ENCODE measurements at places on chromosomes 1 and 21.
A peak's percentile ranks its signal among the peaks of the same experiment; 100 is the strongest.

DNA sequence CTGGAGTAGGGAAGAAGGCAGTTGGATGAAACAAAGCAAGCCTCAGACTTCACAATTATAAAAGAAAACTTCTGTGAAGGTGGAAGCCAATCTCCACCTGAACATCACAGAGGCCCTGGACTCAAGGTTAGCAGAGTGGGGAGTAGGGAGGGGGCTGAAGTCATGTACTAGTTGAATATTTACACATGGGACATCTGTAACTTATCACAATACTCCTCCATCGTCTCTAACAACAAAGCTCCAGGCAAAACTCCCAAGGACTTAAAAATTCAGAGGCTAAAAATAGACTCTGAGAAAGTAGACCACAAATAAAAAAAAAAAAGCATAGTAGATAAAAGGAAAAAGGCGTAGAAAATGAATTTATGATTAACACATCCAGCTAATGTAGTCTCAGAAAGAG, 326.3 kb upstream of the PKN2 start:
- DNase-seq = no peak

DNA sequence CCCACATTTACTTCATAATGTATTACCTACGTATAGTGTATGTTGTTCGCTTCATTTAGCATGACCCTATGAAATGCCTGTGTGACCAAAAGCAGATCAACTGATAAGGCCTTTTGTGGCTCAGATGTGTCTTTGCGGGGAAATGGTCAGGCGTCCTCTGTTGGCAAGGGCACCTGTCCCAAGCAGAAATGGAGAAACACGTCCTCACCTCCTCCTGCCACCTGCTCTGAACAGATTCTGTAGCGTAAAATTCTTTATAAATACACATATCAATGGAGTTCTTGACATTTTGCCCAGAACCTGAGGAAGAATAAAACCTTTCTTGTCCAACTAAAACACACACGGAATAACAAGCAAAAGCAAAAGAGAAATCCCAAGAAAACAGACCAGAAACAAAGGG, 417.9 kb downstream of the KIF26B start:
- DNase-seq = no peak

GRCh38 chr1:100023482-100023881, 53.7 kb downstream of the SLC35A3 start:
- DNase-seq = no peak

GRCh38 chr1:154748405-154748775, 121.7 kb downstream of the KCNN3 start:
- DNase-seq = no peak

GRCh38 chr1:161227196-161227871, 1.5 kb downstream of the TOMM40L start:
- peak; percentile 72 for DNase-seq

DNA sequence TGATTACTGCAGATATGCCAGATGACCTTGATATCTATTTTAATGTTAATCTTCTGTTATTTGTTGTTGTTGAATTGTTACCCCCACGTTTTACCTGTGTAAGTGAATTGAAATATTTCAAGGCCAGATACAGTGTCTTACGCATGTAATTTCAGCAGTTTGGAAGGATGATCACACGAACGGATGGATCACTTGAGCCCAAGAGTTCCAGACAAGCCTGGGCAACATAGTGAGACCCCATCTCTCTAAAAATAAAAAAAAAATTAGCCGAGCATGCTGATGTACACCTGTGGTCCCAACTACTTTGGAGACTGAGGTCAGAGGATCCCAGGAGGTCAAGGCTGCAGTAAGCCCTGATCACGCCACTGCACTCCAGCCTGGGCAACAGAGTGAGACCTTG, 32.2 kb downstream of the SDCCAG8 start:
- DNase-seq = no peak

GRCh38 chr1:41724248-41724647, 194.5 kb downstream of the HIVEP3 start:
- DNase-seq = no peak

DNA sequence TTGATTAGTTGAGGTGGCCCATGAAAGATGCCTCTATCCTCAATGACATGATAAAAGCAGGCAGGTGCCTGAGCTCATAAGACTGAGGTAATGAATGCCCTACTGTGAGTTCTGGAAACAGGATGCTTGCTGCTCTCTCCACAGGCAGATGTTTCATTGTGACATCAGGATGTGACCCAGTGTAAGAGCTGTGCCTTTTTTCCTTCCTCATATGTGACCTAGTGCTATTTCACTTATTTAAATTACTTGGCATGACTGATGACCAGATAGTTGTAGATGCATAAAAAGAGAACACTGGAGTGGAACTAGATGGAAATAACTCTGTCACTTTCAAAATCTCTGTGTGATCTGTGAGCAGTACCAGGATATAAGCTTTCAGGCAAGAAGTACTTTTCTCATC, 31.9 kb downstream of the KIF14 start:
- no peak for DNase-seq

GRCh38 chr21:46057111-46057709, 40.7 kb upstream of the COL6A2 start:
- DNase-seq = no peak

DNA sequence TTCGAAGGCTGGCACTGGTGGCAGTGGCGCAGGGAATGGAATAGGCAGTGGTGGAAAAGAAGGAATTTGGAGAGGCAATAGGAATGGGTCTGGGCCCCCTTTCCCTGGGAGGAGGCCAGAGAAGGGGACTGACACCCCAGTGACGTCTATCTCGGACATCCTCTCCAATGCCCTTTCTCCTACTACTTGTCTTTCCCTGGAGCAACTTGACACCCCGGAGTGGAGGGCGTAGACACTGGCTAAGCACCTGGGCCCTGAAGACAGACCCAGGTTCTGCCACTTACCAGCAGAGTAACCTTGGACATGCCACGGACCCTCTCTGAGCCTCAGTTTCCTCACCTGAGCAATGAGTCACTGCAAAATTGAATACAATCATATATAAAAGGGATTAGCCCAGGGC, 86.8 kb downstream of the CAMK2N1 start:
- no peak for DNase-seq

DNA sequence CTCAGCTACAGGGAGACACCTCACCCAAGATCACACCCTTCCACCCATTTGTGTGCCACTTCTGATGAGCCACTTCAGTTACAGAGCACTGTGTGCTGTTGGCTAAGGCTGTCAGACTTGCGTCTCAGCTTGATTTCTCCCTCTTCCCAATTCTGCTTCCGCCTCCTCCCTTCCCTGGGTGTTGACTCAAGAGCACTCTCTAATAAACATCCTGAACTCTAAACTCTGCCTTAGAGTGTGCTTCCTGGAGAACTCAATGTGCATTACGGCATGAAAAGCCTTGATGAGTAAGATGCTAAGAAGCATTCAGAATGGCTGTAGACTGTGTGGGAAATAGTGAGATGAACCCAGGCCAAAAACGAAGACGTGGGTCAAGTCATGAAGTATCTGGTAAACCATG, 54.9 kb upstream of the S1PR1 start:
- DNase-seq = peak; percentile 93

- no peak for DNase-seq
Measured at GRCh38 chr1:17531682-17532487, 7.6 kb upstream of the ARHGEF10L start.

DNA sequence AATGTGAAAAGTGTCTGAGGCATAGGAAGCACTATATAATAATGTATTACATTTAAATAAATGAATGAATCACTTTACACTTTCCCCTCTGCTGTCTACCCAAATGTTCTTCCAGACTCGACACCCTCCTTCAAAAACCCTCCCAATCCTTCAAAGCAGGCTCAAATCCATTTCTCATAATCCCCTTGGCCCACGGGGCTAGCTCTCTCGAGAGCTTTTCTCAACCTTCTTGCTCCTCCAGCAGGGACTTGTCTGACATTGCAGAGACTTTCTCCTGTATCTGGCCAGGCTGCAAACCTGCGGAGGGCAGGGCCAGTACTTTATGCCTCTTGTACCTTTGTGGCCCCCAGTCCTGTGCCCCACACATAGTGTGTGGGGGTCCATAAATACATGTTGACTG, 14.1 kb upstream of the CNTN2 start:
- DNase-seq = no peak

DNA sequence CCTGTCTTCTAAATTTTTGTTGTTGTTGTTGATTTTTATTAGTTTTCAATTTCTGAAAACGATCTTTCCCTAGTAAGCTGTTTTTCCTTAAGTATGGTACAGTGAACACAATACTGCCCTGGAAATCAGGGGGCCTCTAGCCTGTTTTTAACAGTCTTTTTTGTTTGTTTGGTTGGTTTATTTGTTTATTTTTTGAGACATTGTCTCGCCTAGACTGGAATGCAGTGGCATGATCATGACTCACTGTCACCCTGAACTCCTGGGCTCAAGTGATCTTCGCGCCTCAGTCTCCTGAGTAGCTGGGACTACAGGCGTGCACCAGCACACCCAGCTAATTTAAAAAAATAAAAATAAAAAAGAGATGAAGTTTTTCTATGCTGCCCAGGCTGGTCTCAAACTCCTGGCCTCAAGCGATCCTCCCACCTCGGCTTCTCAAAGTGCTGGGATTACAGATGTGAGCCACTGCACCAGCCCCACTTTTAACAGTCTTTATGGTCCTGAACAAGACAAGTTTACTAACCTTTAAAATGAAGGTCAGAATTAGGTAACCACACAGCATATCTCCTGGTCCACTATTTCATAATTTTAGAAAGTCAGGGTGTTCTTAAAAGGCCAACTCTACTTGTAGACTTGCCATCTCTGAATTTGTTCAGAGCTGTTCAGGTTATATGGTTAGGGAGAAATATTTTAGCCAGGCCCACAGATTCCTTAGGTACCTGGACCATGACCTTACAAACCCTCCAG, 35.4 kb downstream of the TBCE start:
- DNase-seq = no peak

- no peak for DNase-seq
Measured at GRCh38 chr1:179095377-179095776, 13.5 kb downstream of the TOR3A start.

GRCh38 chr21:31370893-31371544, 27.0 kb upstream of the TIAM1 start:
- no peak for DNase-seq

- no peak for DNase-seq
Measured at GRCh38 chr1:5157175-5157574, 502.8 kb downstream of the AJAP1 start.

DNA sequence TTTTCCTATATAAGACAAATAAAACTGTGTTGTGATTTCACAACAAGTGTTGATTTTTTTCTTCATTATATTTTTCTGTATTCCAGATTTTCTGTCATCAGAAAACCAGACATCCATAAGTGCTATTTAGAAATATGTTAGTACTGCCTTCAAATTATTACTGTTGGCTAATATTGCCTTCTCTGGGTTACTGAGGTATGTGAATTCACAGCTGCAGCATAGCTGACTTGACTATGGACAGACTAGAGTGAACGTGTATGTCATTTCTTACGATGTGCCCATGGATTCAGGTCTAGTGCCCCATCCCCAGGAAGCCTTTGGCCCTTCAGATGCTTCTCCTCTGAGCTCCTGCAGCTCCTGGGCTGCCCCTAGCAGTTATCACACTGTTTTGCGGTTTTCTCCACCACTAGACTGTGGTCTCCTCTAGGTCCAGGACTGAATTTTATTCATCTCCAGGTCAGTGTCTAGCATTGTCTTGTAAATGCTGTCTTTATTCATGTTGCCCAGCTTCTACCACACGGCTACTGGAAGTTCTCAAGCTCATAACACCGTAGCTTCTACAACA, 118.5 kb downstream of the FGGY start:
- DNase-seq = no peak

DNA sequence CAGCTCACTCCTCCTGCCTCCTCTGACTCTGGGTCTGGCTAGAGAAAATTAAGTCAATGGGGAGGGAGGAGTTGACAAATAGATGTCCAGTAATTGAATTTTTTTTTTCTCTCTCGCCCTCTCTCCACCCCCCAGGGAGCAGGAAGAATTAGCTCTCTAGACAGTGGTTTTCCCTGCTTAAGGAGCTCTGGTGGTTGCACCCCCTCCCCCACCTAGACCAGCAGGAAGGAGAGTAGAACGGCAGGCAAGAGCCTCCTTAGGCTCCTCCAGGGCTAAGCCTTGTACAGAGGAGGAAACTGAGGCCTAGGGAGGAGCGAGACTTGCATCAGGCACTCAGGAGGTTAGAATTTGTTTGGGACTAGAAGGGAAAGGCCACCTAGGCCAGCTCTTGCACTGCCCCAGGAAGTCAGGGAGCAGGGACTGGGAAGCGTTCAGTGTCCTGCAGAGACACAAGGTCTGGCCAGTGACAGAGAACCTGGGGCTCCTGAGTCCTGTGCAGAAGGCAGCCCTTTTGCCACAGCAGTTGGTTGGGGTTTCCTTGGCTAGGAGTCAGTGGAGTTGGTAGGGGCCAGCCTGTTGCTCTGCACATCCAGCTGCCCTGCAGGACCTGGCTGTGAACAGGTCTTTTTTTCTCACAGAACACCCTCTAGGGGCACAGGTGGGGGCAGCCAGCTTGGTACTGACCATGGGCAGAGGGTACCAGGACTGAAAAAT, 49.5 kb upstream of the ACOT11 start:
- no peak for DNase-seq

- DNase-seq = no peak
Measured at GRCh38 chr21:38042246-38042645, 126.0 kb upstream of the KCNJ6 start.

GRCh38 chr21:45801129-45801964, 157.8 kb downstream of the PCBP3 start:
- no peak for DNase-seq

- DNase-seq = no peak
Measured at GRCh38 chr1:74693473-74693872, 19.9 kb upstream of the ERICH3 start.

- DNase-seq = no peak
Measured at GRCh38 chr1:23704834-23705495, 13.4 kb downstream of the RPL11 start.

DNA sequence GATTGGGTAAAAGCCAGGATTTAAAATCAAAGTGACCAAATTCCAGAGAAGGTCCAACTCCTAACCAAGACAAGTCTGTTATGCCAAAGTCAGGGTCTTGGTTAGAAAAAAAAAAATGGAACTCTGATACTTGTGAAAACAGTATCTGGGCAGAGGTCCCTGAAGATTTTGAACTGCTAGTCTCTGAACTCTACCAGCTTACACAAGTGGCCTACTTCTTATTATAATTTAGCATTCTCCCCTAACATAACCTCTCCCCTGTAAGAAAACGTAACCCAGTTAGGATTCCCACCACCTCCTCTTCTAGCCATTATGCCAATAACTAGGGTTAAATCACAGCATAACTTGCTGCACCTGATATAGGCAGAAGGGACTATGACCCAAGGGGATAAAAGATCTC, 220.5 kb downstream of the COL24A1 start:
- DNase-seq = no peak

GRCh38 chr1:247387565-247387964, 28.4 kb upstream of the NLRP3 start:
- no peak for DNase-seq
